ENCODE measurements at places on chromosomes 5 and 9.
A peak's percentile ranks its signal among the peaks of the same experiment; 100 is the strongest.

DNA sequence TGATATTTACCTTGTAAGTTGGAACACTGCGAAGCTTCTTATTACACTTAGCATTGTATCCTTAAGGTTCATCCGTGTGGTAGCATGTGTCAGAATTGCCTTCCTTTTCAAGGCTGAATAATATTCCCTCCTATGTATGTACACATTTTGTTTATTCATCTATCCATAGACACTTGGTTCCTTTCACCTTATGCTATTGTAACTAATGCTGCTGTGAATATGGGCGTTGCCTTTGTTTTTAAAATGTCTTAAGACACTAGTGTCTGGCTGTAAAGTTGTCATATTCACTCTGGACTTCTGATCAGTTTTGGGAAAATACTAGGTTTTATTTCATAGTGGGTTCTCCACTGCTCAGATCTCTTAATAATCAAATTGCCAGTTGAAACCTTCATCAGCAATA, 383.3 kb upstream of the PRR16 start:
- DNase-seq, result no peak

DNA sequence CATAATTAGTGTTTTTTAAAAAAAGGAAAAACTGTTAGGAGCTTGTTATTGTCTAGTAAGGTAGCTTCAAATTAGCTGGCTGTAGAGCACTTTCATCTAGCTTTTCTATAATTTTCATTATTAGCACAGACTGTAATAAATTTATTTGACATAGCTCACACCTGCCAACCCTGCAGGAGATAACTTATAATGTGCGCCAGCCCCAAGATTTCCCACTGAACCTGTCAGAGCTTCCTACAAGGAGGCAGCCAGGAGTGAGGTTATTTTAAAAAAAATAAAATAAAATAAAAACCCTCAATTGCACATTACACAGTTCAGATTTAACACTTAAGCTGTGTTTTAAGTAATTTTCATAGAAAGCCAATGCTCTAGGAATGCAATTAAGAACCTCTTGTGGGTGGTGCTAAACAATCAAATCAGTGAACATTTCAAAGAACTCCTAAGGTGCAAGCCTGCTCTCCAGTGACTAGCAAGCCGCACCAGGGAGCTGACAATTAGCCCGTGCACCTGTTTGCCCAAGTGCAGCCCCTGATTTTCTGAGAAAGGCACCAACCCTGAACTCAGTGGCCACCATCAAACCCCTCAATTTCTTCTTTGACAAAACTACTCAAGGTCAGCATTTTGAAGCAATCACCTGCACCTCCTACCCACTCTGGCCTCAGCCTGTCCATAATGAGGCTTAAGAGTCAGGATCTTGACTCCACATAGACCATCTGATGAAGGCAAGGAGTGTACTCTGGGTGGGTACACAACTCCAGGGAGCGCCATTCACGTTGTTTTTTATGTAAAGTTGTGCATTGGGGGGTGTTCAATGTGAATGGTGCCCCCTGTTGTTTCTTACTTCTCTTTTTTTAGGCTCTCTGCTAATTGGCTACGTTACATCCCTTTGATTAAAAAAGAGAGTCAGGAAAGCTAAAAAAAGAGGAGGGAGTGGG, 385.3 kb upstream of the WWC1 start:
- DNase-seq, result no peak

- DNase-seq, result peak; percentile 29
Measured at GRCh38 chr9:686321-686813, 155.1 kb upstream of the DMRT1 start.

DNA sequence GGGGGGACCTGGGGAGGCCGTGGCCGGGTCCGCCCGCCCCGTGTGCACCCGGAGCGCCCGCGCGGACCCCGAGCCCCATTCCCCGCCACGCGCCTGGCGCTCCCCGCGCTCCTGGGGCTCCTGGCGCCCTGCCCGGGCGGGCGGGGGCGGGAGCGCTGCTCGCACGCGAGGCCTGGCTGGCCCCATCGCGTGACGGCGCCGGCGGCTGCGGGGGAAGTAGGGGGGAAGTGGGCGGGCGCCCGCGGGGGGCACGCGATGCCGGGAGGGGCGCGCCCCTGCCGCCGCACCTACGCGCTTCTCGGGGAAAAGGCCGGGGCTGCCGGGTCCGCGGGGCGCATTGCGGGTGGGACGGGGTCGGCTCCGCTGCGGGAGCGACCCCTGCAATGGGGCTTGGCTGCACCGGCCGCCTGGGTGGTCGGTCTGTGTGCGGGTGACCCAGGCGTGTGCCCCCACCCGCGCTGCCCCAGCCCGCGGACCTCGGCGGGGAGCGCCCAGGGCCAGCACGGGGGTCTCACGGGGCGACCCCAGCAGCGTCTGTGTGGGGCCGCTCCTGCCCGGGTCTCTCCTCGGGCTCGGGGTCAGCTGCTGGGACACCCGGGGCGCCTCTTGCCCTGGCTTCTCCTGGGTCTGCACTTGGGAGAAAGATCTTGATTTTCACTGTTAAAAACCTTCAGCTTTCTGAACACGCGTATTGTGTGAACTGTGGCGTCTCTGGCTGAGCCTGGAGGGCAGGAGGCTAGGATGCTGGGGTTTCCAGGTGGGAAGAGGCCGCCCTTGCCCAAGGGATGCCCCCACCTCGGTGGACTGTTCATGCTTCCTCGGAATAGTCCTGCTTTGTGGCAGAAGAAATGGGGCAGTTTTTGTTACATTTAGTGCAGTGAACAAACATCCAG, 52.4 kb downstream of the AHRR start:
- DNase-seq, result peak; percentile 85

GRCh38 chr9:94899464-94900221, 173.1 kb downstream of the AOPEP start:
- DNase-seq, result peak; percentile 21

GRCh38 chr5:168826246-168826725, 247.1 kb upstream of the PANK3 start:
- no peak for DNase-seq

- no peak for DNase-seq
Measured at GRCh38 chr5:79736528-79737514, 47.2 kb downstream of the CMYA5 start.

- DNase-seq, result no peak
Measured at GRCh38 chr9:74500584-74500924, 3.4 kb downstream of the RORB start.

DNA sequence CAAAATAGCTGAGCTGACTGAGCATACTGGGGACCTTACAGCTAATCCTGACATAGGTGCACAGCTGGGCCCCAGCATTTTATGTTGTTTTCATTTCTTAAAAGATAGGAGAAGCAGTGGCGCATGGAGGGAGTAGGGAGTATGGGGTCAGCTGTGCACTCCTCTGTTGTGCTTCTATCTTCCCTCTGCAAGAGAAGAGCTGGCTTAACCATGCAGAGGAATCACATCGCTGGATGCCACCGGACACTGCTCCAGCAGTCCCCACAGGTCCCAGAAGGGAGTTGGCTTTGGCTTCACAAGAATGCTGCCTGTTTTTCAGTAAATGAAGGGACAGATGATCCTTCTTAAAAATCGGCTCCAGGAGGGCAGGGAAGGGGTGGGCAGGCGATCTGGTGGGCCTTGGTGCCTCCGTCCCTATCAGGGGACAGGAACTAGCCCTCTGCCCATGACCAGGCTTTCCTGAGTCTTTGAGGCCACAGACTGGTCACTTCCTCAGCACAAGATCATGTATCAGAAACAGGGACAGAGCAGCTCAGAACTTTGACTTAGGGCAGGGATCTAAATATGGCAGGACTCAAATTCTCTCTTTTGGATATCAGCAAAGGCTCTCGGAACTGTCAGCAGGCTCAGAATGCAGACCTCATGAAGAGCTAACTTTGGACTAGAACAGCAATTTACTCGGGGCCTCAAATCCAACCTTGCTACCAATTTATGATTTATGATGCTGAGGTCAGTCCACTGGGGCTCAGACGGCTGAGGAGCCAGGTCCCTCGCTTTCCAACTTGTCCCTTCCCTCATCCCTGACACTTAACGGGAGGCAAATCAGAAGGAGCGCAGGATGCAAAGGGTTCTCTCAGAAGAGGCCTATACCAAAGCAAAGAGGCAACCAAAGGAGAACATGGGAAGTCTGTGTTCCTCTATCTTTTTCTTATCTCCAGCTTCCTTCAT, 47.2 kb downstream of the MARCHF3 start:
- DNase-seq, result no peak

GRCh38 chr9:86859056-86859455, 88.2 kb downstream of the GAS1 start:
- DNase-seq, result no peak

DNA sequence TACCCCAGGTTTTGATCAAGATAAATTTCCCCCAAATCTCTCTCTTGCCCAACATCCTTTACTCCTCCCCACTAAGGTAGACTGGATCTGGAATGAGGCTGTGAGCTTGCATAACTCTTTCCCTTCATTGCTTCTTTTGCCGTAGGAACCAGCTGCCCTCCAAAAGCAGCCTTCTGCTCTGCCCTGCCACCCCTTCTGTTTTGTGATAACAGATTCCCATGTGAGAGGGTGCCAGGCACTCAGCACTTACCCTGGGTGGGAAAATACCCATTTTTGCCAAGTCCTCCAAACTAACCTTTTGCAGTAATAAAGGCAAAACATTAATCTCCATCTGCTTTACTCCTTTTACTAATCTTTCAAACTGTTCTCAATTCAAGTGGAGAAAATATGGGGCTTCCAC, 182.6 kb downstream of the ASTN2 start:
- DNase-seq, result no peak

DNA sequence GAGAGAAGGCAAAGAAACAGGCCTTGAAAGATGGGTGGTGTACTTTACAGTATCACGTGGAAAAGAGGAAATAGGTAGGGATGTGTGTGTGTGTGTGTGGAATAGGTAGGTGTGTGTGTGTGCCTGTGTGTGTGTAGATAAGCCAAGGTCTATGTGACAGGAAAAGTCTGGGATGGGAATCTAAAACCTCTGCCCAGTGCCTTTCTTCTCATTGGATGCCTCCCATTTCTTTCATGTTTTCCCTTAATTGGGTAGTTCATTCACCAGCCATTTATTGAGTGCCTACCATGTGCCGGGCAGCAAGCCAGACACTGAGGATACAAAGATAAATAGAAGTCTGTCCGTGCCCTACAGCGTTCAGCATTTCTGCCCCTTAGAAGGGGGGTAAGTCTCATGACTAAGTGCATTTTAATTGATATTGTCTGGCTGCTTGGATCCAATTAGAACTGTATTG, 1.0 kb downstream of the URM1 start:
- DNase-seq, result peak; percentile 69

DNA sequence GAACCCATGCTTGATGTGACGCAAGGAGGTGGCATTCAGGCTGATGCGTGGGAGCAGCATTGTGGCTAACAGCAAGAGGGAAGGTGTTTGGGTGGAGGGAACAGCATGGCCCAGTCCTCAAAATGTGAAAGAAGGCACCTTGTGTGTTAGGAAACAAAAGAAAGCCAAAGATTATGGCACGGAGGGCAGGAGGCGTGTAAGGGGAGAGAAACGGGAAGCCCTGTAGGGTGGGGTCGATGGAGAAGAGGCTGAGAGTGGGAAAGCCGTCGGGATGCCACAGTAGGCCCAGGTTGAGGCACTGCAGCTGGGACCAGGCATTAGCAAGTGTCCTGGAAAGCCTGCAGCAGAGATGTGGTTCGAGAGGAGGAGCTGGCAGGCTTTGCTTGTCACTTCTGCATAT, 241.1 kb downstream of the GADD45G start:
- no peak for DNase-seq

DNA sequence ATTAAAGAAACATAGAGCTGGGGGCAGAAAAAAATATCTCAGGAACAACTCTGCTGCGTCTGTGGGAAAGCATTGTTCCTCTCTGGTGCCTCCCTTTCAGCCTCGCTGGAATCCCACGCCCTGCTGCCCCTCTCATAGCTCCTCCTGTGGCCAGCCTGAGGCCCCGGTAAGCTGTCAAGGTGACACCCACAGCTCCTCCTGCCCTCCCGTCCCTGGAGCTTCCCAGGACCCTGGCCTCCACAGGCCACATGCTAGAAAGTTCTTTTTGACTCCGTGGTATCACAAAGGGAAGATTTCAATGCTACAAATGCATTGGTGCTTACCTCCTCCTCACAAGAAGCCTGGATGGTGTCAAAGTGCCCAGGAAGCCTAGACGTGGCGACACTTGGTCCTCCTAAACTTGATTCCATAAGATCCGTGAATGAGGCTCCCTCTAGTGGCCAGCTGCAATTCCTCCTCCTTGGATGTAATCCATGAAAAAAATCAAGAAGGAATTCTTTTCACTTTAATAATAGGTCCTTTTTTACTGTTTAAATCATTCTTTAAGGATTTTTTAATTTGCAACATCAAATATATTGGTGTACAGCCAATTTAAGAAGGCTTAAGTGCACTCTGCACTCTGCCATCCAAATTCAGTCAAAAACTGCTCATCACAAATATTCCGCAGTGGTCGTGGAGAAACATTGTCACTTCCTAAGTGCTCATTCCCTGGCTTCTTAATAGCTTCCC, 104.9 kb downstream of the CFAP90 start:
- peak; percentile 53 for DNase-seq

DNA sequence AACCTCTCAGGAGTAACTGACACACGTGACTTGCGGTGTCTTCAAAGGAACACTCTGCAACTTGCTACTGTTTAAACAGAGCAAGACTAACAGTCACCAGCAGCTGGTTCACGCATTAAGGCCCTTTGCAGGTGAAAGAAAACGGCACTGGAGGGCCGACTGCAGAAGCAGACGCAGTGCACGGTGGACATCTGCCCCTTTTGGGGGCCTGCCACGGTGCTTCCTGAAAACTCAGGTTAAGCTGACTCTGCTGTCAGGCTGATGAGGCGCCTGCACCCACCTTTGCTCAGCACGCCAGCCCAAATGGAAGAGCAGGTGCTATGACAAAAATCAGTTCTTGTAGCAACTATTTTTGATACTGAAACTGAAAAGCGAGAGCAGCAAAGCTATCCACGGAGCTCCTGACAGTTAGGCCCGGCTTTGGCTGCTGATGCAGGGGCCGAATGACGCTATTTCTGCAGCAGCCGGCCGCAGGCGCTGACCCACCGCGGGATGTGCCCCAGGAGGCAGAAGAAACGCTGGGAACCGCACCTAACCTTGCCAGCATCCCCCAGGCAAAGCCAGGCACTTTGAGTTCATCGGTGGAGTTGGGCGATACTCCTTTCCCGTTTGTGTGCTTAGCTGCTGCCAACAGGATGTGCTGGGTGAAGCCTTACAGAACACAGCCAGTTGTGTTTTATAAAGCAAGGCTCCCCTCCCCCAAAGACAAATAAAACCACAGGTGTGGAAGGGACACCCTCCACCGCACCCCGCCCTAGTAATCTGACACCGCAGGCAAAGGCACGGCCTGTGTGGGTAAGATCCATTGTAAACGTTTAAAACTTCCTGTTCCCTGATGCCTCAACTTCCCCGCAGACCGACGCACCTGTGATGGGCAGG, 21.1 kb upstream of the TERT start:
- DNase-seq, result no peak

GRCh38 chr5:56815658-56816545, 553 bp downstream of the MAP3K1 start:
- peak; percentile 61 for DNase-seq

DNA sequence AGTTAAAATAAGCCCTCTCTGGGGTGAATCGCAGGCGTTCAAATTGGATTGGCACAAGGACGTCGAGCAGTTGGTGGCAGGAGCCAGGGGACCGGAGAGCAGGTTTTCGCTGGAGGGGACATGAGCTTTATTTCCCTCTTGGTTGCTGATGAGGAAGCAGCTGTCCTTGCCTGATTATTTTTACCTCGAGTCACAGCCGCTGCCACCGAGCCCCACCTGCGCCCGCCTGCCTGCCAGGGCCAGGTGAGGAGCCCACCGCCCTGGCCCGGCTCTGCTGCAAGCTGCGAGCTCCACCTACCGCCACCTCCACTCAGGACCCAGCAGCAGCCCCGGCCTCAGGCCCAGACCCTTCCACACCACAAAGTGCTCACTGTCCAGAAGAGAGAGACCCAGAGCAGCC, 9.0 kb upstream of the ADGRD2 start:
- no peak for DNase-seq

GRCh38 chr5:170446365-170446764, 57.2 kb upstream of the KCNMB1 start:
- DNase-seq, result no peak

GRCh38 chr5:127402361-127402760, 111.8 kb downstream of the MEGF10 start:
- DNase-seq, result no peak
